ENCODE measurements at places on chromosomes 13 and 19.

DNA sequence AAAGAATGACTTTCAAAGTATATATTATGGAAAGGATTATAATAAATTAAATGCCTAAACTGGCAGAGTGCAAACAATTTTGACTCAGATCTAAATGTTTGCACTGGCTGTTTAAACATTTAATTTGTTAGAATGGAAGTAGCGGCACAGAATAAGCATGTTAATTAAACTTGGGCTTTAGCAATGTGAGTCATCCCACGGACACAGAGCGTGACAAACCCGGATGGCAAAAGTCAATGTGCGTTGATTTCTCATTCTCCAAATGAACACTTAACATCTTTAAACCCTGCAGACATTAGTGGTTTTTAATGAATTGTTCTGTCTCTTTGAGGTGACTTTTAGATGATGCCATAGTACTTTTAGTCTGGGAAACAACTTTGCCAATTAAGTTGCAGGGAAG, 38.4 kb downstream of the PCDH8 start:
- no peak for DNase-seq

DNA sequence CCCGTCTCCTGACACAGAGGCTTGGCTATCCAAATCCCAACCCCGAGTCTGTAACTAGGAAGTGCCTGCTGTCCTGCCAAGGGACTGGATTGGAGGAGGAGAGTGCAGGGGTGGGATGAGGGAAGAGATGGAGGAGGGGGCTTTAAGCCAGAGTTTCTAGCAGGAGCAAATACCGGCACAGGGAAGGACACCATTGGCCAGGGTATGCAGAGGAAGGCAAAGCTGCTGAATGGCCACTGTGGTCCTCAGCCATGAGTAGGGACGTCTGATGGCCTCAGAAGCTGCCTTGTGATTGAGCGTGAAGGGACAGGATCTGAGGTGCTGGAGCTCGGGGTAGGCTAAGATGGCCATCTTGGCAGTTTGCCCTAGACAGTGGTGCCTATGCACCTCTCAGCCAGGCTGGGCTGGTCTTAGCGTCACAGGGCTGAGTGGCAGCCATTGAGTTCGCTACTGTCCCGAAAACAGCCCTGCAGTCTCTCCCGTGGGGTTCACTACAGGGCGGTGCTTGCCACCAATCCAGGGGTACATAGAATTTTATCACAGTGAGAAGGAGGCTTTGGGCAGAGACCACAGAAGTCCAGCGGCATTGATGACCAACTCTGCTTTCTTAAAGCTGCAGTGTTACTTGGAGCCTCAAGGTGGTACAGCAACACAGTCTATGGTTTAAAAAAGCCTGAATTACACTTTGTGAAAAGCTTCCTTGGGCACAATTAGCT, 61.8 kb downstream of the AKAP11 start:
- no peak for DNase-seq

GRCh38 chr19:29645491-29645867, 19.8 kb upstream of the PLEKHF1 start:
- no peak for DNase-seq

DNA sequence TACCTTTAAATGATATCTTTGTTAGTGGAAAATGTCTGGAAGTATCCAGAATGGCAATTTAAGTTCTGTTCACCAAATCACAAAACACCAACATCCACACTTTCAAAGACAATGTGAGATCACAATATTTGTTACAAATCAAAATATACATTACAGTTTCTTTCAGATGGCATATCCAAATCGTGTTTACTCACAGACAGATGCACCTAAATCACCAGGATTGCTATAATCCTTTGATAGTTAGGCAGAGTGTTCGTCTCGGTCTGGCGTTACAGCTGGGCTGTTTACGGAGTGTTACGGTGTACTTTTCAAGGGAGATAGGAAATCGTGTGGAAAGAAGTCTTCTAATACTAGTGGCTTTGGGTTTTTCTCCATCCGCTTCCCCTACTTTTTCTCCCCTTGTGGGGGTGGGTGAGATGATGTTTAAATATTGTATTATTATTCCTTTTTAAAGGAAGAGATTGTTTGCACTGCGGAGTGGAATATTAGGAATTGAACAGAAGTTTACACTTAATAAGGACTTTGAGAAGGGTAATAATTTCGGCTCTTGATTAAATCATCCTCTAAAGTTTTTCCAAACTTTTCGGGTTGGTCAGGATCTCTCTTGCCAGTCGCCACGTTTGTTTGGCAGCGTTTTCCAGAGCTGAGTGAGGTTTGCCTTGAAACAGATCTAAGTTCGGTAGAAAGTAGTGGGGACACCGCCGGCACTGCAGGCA, 1.8 kb downstream of the MAB21L1 start:
- no peak for DNase-seq

GRCh38 chr13:40666933-40667621, 636 bp upstream of the FOXO1 start:
- DNase-seq, result no peak

- no peak for DNase-seq
Observed at GRCh38 chr19:1261538-1261797, 7.7 kb upstream of the CIRBP start.

GRCh38 chr19:8221161-8221560, 12.0 kb downstream of the CERS4 start:
- DNase-seq, result no peak

GRCh38 chr19:32800754-32801153, 68.8 kb downstream of the SLC7A9 start:
- DNase-seq, result no peak

GRCh38 chr13:113283904-113284303, 13.1 kb upstream of the LAMP1 start:
- no peak for DNase-seq

DNA sequence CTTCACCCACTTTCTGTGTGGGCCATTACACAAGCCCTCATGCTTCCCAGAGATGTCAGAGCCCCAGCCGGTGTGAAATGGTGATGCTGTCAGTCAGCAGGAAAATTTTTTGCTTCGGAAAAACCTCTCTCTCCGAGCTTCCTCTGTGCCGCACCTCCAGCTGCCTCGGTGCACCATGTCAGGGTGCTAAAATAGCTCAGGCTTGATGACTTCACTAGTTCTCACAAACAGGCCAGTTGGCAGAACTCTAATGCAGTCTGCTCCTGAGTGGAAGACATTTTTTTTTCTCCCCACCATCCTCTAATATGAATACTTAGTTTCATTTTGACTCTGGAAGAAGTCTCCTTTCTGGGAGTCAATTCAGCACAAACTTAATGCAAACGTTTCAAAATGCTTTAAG, 71.3 kb downstream of the KLF12 start:
- no peak for DNase-seq

DNA sequence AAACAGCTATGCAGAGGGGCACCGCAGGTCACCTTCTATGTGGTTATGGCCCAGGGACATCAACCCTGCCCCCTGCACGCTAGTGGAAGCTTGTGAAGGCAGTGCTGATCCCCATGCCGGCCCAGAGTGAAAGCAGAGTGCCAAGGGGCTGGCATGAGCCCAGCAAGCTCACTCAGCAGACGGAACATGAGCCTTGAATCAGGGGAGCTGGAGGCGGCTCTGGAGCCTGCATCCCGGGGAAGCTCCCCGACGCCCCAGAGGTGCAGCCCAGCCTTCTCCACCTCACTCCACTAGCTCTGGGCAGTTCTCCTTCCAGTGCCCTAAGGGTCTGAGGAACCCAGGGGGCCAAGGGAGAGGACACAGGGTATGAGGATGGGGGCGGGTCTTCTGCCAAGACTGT, 19.0 kb upstream of the ISYNA1 start:
- no peak for DNase-seq

GRCh38 chr13:106466691-106467426, 68.6 kb downstream of the EFNB2 start:
- no peak for DNase-seq

DNA sequence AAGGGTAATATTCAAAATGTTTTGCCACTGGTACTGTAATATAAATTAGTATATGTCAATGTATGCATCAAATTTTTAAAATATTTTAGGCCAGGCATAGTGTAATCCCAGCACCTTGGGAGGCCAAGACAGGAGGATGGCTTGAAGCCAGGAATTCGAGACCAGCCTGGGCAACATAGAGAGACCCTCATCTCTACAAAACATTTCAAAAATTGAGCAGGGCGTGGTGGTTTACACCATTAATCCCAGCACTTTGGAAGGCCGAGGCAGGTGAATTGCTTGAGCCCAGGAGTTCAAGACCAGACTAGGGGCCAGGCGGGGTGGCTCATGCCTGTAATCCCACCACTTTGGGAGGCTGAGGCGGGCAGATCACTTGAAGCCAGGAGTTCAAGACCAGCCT, 14.1 kb upstream of the STRN4 start:
- DNase-seq, result no peak

- no peak for DNase-seq
Observed at GRCh38 chr13:48579165-48579918, 46.5 kb upstream of the RCBTB2 start.

GRCh38 chr19:35017507-35017906, 12.8 kb upstream of the SCN1B start:
- DNase-seq, result no peak

- DNase-seq, result no peak
Observed at GRCh38 chr13:94702181-94703041, 9.9 kb downstream of the SOX21 start.

- DNase-seq, result no peak
Observed at GRCh38 chr19:30178721-30179402, 193.3 kb upstream of the ZNF536 start.

DNA sequence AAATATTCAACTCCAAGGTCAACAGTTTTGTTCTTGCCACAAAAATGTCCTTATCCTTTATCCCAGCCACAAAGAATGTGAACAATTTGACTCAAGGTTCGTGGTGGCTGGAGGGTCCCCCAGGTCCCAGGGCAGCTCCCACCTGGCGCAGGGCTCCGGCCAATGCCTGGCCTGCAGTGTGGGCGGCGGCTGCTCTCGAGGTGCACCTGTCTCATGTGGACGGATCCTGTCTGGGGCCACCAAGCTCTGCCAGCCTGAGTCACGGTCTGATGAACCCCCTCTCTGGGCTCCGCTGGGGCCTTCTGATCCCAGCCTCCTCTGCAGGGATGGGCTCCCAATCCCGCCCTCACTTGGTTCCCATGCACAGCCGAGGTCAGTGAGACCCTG, 49.4 kb downstream of the GAS6 start:
- no peak for DNase-seq

- peak; percentile 52 for DNase-seq
Observed at GRCh38 chr19:18292810-18293641, 11.6 kb upstream of the JUND start.

DNA sequence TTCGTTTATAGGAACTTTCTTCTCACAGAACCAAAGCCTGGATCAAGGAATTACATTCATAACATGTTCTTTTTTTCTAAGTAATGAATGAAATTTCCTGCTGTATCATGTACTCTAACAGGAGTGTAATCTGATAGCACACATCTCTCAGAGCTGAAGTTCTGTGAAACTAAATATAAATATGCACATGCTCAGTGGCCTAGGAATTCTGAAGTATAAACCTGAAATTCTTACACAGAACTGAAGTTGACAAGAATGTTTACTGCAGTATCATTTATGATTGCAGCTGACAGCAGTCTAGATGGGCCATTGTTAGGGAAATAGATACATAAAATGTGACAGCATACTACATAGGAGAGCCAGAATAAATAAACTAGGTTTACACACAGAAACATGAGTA, 54.5 kb downstream of the USP12 start:
- DNase-seq, result no peak

GRCh38 chr19:3698974-3699740, 1.1 kb downstream of the PIP5K1C start:
- DNase-seq, result no peak

- DNase-seq, result peak; percentile 79
Observed at GRCh38 chr19:1133471-1133929, 29.7 kb downstream of the GPX4 start.

GRCh38 chr13:113062691-113063090, 42.9 kb upstream of the F7 start:
- DNase-seq, result no peak

DNA sequence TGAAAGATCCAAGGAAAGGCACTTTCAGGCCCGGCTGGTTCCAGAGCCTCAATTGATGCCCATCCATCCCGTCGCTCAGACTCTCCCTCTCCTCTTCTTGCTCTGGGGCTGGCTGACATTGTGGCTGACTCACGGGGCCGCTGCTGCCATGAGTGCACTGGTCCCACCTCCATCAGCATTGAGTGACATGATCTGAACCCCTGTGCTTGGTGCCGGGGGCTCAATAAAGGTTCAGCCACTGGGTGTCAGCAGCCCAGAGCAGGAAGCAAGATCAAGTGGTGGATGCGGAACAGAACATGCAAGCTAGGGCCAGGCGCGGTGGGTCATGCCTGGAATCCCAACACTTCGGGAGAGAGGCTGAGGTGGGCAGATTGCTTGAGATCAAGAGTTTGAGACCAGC, 39.5 kb downstream of the COMP start:
- no peak for DNase-seq

All from stimulated activated CD4-positive, alpha-beta T cell treated with anti-CD3 and anti-CD28 coated beads, Interleukin-15, amount 100 ng/mL, for 48 hours (primary cell).